Stimulated activated CD8-positive, alpha-beta memory T cell treated with anti-CD3 and anti-CD28 coated beads, Interleukin-15, amount 100 ng/mL, for 4 hours (primary cell): ENCODE measurements at places on chromosomes 1 and 21.

DNA sequence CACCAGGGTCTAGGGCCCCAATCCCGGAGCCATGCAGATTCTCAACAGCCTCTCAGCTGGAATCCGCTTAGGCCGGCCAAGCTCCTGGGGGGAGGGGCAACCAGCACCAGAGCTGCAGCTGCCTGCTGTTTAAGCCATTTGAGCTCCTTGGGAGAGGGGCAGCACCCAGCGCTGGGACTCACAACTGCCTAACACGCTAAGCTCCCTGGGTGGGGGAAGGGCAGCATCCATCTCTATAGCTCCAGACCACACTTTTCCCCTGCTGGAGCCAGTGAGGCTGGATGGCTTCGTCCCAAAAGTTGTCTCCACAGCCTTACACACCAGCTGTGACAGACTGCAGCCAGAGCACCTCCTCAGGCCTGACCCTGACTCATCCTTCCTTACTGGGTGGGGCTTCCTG is 6.9 kb upstream of the PTGFR start:
- no peak for DNase-seq

DNA sequence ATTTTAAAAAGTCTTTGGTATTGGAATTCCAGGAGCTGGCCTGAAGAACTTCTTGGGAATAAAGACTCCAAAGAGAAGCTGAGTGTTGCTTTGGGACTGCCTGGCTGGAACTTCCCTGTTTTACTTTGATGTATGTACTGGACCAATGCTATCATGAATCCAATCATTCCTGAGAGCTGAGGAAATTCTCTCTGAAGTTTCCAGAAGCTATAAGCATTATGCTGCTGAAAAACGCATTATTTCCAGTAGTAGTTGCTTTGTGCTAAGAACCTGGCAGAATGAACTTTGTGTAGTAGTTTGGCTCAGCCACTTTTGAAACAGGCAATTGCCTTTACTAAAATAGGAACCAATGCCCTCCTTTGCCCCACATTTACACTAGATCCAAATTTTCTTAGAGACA is 260.7 kb downstream of the HLX start:
- no peak for DNase-seq

DNA sequence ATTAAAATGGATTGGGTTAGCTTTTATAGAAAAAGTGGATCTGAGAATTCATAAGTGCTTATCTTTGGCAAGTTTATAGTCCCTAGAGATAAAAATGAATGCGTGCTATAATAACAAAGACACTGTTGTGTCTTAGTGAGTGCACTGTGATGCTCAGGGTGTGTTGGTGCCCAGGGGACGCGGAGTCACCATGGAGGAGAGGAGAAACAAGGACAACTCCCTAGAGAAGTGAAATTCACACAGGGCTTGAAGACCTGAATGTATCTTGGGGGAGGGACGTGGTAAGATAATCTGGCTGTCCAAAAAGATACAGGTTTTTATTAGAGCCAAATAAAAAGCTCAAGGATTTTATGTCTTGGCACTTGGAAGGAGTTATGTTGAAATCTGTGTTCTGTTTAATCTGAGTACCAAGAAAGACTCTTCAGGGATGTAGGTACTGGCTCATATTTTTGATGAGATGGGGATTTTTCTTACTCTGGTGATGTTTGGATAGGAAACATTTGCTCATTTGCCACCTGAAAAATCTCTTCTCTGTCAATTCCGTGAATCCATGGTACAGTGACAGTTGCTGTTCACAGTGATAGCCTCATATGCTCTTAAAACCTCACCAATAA is 9.6 kb downstream of the SMYD2 start:
- DNase-seq: no peak

- no peak for DNase-seq
Observed at GRCh38 chr1:93681989-93682412, 364 bp upstream of the BCAR3 start.

DNA sequence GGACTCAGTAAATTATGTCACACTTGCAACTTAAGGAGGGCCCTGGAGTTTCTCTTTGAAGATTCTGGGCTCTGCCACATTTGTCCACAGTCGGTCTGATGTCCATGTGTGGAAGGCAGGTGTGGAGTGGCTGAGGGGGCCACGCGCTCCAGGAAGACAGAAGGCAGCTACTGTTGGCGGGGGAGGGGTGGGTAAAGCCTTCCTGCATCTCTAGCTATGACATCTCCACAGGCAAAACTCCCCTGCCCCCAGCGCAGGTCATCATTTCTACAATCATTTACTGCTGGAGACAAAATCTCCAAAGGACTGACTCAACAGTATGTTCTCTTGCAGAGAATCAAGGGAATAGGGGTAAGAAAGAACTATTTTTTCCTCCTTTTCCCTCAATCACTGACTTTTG is 11.4 kb upstream of the TSPEAR start:
- DNase-seq: no peak

GRCh38 chr1:94111879-94112278 is 9.1 kb downstream of the ABCA4 start:
- DNase-seq: no peak

- no peak for DNase-seq
Observed at GRCh38 chr1:26373789-26374188, 1.2 kb upstream of the ZNF683 start.

- no peak for DNase-seq
Observed at GRCh38 chr1:66506393-66506687, 27.6 kb upstream of the SGIP1 start.

DNA sequence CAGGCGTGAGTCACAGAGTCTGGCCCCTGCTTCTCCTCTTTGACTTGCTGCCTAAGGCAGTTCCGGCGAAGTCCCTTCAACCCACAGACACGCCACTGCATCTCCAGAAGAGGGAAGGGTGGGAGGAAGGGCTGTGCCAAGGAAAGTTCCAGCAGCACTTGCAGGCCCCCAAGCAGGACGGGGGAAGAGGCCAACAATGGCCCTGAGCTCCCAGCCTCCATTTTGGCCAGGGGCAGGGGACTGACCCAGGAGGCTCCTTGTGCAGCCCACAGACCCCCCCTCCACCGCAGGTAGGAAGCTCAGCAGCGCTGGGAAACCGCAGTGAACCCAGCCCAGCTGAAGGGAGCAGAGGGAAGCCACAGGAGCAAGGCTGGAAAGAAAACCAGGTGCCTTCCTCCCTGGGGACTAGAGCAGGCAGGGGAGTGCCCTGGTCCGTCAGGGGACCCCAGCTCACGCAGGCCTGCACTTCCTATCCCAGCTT is 35.4 kb downstream of the ACOT7 start:
- no peak for DNase-seq

GRCh38 chr1:84771895-84772294 is 81.6 kb upstream of the SSX2IP start:
- DNase-seq: no peak

DNA sequence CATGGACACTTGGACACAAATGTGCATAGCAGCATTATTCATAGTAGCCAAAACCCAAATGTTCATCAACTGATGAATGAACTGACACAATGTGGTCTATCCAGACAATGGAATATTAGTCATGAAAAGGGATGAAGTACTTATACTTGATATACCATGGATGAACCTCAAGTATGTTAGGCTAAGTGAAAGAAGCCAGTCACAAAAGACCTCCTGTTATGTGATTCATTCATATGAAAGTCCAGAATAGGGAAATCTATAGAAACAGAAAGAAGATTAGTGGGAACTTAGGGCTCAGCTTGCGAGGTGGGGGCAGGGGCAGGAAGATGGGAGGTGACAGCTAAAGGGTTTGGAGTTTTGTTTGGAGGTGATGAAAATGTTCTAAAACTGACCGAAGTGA is 7.4 kb downstream of the KCNE1 start:
- no peak for DNase-seq
